AG04449 (cell line): ENCODE measurements at places on chromosomes 7 and 10.

- no peak for DNase-seq
Measured at GRCh38 chr10:80500572-80501380, 36.9 kb upstream of the SH2D4B start.

- no peak for DNase-seq
Measured at GRCh38 chr7:26147030-26147429, 5.0 kb upstream of the NFE2L3 start.

GRCh38 chr10:35754519-35754918 lies 112.4 kb upstream of the FZD8 start:
- DNase-seq, result no peak

DNA sequence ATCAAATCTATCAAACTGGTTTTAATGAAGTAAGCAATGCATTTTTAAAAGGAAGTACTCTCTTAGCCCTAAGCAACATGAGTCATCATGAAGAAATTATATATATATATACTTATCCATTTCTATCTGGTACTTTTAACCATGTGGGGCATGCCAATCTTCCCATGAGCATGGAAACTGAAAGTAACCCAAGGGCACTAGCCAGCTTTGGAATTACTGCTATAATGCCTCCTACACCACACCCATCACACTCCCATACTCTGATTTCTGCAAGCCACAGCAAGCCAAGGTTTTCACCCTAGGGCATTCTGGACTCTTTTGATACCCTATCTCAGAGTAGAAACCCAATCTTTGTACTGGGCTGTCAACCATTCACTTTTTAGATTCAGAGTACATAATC lies 204.6 kb downstream of the IMMP2L start:
- no peak for DNase-seq

GRCh38 chr10:100736809-100737354 lies 8.5 kb upstream of the PAX2 start:
- DNase-seq, result no peak

- DNase-seq, result no peak
Measured at GRCh38 chr10:21668831-21669230, 134.8 kb downstream of the MLLT10 start.
